T-helper 22 cell (primary cell): ENCODE measurements at places on chromosomes 7 and 10.

- DNase-seq: no peak
Observed at GRCh38 chr10:99595236-99595635, 25.0 kb downstream of the SLC25A28 start.

- DNase-seq: no peak
Observed at GRCh38 chr7:41117431-41117830, 585.5 kb downstream of the INHBA start.

GRCh38 chr7:18167815-18168214, 140.2 kb upstream of the PRPS1L1 start:
- no peak for DNase-seq

DNA sequence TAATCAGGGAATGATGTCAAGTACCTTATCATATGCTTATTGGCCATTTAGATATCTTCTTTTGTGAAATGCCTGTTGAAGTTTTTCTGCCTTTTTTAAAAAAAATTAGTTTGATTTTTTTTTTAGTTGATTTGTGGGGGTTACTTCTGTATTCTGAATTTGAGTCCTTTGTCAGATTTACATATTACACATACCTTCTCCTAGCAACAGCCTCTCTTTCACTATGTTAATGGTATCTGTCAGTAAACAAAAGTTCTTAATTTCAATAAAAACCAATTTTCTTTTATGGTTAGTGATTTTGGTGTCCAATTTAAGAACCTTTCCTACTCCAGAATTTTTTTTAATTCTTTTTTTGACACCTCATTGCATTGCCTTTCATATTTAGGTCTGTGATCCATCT, 52.0 kb downstream of the CSGALNACT2 start:
- DNase-seq: no peak

GRCh38 chr7:99938296-99938695, 8.9 kb upstream of the GJC3 start:
- DNase-seq: no peak

DNA sequence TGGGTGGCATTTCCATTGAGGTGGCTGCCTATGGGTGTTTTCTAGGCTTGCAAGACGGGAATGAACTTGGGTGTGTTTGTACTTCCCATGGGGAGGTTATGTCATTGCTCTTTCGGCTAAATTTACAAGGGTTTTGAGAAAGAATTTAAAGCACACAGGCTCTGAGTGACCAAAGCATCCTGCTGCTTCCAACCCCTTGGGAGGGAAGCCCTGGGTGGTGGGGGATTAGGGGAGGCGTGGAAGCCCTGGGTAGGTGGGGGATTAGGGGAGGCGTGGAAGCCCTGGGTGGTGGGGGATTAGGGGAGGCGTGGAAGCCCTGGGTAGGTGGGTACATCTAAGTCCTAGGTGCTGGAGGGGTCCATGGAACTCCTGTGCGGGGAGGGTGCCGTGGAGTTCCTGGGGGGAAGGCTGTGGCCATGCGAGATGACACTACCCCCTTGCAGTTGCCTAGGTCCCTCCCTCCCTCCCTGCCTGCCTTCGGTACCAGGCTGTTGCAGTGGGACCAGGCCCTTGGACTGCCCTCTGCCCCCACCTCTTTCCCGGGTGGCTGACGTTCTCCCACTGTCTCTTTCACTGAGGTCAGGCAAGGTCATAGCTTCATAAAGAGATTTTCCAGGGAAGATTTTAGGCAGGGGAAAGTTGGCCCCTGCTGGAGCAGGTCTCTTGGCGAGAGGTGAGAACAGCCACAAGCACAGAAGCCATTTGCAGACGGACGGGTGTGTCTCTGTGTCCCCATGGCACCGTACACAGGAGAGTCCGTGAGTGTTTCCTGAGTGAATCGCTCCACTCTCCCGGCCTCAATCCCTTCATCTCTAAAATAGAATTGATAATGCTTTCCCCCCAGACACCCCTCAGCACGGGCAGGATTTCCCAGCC, 19.5 kb downstream of the PRF1 start:
- no peak for DNase-seq

DNA sequence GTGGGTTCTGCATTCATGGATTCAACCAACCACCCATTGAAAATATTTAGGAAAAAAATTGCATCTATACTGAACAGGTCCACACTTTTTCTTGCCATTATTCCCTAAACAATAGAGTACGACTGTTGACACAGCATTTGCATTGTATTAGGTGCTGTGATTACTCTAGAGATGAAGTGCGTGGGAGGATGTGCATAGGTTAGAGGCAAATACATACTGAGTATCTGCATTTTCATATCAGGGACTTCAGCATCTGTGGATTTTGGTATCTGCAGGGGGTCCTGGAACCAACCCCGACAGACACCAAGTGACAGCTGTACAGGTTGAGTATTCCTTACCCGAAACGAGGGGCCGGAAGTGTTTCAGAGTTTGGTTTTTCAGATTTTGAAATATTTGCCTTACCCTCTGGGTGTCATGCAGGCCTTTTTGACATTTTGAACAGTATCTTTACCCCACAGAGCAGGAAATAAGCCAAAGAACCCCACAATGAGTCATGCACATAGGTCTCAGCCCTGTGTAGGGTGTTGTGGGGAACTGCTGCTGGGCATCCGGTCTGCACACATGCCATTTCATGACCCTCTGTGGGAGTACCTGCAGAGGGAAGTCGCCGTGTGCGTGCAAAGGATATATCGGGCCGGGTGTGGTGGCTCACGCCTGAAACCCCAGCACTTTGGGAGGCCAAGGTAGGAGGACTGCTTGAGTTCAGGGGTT, 14.5 kb downstream of the NUDT5 start:
- peak; percentile 70 for DNase-seq

GRCh38 chr7:158386866-158387545, 200.6 kb downstream of the PTPRN2 start:
- no peak for DNase-seq

- DNase-seq: no peak
Observed at GRCh38 chr7:39894904-39895303, 55.2 kb upstream of the CDK13 start.

DNA sequence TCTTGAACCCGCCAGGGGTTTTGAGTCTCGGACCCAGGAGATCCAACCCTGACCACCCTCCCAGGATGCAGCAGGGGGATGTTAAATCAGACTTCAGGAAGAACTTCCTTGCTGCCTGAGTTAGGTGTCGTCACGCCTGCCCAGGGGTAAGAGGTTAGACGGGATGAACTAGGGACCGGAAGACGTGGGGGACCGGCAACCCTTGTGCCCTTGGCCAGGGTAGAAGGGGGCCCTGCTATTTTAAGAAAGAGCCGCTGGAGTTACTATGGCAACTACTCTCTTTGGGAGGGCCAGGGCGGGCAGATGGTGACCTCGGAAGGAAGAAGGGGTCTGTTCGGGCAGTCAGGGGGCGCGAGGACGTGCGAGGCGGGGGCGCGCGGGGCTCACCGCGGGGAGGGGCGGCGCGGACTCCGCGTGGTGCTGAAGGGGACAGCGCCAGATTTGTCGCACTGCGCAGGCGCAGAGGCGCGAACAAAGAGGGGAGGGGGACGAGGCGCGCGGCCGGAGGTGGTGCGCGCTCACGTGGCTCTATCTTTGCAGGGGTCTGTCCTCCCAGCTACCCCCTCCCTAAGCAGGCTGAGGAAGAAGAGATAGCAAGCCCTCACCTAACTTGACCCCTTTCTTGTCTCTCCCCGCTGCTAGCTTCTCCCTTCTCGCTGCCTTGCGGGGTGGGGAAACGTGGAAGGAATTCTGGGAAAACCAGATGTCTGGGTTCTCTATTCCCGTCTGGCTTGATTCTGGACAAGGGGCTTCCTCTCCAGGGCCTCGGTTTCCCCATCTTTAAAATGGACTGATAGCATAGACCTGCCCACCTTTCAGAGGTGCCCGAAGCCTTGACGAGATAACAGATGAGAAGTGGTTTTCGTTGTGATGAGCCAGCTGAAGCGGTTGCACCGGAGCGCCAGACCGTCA, 940 bp upstream of the PSD start:
- peak; percentile 48 for DNase-seq

DNA sequence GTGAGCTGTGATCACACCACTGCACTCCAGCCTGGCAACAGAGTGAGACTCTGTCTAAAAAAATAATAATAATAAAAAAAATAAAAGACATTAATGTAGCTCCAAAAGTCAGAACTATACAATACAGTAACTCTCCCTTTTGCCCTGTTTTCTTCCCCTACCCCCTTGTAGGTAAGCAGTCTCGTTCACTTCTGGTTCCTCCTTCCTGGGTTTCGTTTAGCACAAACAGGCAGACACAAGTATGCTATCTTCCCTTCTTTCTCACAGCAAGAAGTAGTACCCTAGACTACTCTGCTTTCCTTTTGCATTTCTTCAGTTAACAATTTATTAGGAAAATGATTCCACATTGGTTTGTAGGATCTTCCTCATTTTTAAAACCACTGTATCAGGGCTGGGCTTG, 33.1 kb downstream of the PDSS1 start:
- no peak for DNase-seq

GRCh38 chr10:100485366-100485765, 22.6 kb downstream of the WNT8B start:
- DNase-seq: no peak

DNA sequence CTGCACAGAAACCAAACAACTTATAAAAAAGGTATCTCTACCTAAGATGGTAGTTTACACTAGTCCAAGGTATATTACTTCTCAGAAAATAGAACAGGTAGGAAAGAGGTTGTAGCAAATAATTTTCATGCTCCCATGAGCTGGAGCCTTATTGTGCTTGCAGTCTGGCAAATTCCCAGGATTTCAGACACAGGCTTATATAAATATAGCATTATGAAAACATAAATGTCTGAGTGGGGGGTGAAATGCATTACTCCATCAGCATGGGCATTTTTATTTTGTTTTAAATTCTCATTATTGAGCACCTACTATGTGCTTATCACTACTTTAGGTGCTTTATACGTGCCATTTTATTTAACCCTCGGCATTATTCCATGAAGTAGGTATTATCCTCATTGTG, 83.0 kb upstream of the PHYHIPL start:
- DNase-seq: no peak

DNA sequence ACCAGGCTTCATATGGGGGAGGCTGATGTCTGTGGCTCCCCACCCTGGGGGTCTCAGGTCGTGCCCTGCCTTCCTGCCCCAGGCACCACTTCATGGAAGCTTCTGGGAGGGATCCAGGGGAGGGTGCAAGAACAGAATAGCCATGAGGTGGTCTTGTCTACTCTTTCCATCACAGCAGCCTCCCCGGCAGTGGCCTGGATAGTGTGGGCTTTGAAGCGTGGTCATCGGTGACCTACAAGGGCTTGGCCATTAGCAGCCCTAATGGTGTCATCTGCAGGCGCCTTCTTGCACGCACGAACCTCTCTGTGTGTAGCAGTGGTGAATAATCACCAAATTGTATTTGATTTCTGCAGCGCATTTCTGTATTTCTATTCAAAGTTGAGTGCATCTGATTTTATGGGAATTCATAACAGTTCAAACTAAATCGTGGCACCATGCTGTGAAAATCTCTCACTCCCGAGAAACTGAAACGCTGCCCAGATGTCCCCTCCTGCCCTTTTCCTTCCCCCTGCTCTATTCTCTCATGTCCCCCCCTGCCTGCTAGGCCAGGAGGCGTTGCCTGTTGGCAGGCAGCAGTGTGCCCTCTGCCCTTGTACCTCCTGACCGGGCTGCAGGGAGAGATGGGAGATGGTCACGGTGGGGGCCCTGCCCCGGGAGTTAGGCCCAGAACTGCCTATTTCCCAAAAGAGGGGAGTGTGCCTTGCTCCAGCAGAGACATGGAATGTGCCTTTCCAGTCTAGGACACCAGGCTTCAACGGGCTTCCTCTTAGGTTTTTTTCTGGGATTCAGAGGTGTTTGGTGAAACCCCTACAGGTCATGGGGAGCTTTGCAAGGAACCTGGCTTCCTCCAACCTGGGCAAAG, 34.8 kb downstream of the CDH23 start:
- no peak for DNase-seq

DNA sequence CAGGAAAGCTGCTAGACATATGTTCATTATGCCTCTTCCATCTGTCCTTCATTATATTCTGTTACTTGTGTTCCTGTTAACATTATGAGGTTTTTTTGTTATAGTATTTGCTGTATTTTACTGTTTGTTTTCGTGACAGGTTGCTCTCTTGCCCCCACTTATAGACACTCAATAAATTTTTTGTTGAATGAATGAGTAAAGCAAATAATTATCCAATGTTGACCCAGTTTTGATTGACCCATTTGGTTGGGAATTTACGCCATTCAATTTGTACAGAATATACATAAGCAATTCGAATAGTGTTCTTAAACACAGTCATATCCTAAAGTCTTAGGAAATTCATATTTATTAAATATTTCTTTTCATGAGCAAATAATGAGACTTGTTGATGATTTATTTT, 11.8 kb downstream of the CCSER2 start:
- no peak for DNase-seq

- DNase-seq: no peak
Observed at GRCh38 chr7:97130417-97131139, 13.1 kb downstream of the SDHAF3 start.

- DNase-seq: no peak
Observed at GRCh38 chr10:33106767-33107166, 148.7 kb upstream of the ITGB1 start.
